ENCODE measurements at places on chromosomes 4 and X.

GRCh38 chr4:73317092-73317491 is 58.5 kb upstream of the ANKRD17 start:
- no peak for DNase-seq

DNA sequence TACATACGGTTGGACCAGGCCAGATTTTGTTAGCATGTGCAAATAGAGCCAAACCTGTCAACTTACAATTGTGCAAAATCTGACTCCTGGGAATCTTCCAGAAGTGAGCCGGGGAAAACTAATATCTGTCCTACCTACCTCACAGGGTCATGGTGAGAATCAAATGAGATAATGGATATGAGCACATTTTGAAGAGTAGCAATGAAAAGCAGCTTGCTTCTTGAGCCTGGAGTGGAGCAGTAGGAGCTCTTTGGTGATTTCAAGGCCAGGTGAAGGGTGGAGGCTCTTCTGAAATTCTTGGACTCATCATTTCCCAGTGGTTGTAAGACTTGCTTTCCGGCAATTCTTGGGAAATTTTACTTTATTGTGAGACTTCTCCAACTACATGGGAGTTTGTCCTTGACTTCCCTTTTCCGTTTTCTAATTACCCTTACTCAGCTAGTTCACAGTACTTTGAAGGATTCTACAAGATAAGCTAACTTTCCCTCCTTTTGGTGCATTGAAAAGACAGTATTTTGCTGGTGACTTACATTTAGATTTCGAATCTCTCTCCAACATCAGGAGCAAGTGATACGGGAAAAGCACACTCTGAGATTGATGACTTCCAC is 12.2 kb downstream of the PLAC1 start:
- no peak for DNase-seq

- DNase-seq = no peak
Observed at GRCh38 chr4:89482251-89482650, 174.7 kb upstream of the GPRIN3 start.

DNA sequence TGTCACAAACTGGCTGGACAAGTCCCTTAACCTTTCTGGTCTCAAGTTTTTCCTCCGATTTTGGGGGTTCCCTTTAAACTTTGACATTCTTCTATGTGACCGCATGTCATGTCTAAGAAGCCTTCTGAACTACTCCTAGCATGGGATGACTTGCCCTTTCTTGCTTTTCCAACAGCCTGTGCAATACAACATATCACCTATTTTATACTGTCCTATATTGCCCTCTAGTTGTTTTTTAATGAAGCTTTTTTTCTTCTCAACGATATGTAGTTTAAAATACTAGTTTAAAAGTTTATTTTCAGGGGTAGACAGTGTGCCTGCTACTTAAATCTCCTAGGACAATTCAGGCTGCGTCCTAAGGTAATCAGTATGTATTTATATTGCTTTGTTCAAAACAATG is 1.0 kb upstream of the IGBP1 start:
- DNase-seq = no peak

DNA sequence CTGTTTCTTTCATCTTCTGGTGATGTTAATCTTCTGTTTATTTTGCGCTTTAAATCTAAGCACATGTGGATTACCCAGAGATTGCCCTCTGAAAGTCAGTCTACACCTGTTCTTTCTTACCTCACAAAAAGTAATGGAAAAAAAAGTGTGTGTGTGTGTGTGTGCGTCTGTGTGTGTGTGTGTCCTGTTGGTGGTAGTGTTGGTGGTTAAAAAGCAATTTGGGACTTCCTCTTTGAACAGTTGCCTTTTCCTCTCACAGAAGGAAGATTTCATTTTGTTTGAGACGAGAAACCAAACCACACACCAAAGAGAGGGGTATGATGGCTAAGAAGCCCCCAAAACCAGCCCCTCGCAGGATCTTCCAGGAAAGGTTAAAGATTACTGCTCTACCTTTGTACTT is at the start of gene STAP1:
TSS of gene STAP1 (plus strand) at position 235 of the 400 bp plus-strand sequence. CDS start at position 318, 83 bp downstream.
- peak; percentile 62 for DNase-seq

GRCh38 chr4:53005149-53005546 is 143.0 kb downstream of the RASL11B start:
- no peak for DNase-seq

DNA sequence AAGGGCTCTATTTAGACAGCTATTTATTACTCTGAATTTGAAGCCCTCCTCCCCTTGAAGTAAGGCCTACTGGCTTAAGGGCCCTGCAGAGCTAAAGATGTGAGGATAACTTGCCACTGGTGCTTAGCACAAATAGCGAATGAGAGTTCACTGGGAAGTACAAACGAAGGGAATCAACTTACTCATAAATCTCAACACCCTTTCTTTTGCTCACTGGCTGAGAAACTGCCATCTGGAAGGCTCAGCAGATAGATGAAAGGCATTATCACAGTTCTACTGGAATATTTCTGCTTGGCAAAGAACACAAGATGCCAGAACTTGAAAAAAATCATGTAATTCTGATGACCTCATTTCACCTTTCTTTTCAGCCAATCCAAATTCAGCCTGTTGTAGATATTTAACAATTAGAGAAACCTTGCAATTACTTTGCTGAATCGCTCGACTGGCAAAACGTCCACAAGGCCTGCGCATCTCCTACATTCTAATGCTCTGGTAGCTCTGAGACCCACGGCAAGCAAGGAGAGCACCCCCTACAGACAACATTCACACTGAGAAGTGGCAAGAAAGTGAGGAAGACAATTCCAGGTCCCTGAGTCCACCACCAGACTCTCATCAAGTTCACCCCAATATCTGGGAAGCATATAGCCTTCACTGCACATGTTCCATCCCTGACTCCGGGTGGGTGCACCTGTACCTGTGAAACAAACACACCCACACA is 27.5 kb downstream of the TSPAN5 start:
- no peak for DNase-seq

DNA sequence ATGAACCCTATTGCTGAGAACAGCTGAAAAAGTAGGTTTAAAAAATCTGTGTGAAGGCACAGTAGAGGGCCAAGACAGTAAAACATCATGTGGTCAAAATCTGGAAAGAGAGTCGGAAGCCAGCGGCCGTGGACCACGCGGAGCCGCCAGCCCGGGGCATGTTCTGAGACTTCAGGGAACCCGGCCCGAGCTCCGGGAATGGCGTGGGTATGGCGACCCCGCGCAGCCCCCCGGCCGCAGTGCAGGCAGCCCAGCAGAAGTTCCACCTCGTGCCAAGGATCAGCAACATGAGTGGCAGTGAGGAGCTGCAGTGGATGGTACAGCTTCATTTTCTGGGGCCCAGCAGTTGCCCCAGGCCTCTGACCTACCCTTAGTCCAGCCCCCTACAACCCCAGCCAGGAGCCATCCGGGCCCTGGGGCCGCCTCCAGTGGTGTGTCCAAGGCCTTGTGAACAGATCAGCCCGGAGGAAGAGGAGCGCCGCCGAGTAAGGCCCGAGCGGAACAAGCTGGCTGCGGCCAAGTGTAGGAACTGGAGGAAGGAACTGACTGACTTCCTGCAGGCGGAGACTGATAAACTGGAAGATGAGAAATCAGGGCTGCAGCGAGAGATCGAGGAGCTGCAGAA is 94.2 kb downstream of the LARP1B start:
- no peak for DNase-seq

- DNase-seq = no peak
Observed at GRCh38 chrX:133994576-133994975, 9.2 kb upstream of the GPC3 start.

GRCh38 chrX:40952855-40953254 is 132.4 kb upstream of the USP9X start:
- no peak for DNase-seq

GRCh38 chr4:70721747-70722146 is at the start of gene RUFY3:
TSS of gene RUFY3 (plus strand) at chr4:70721964. CDS start at chr4:70722574, 610 bp downstream.
- no peak for DNase-seq

- DNase-seq = no peak
Observed at GRCh38 chr4:127084666-127085065, 548.1 kb upstream of the INTU start.

- DNase-seq = peak; percentile 60
Observed at GRCh38 chr4:48047421-48047844, 30.9 kb downstream of the NIPAL1 start.

GRCh38 chr4:41432881-41433280 is 105.1 kb upstream of the LIMCH1 start:
- no peak for DNase-seq

- no peak for DNase-seq
Observed at GRCh38 chrX:11557120-11557519, 108.6 kb downstream of the ARHGAP6 start.

DNA sequence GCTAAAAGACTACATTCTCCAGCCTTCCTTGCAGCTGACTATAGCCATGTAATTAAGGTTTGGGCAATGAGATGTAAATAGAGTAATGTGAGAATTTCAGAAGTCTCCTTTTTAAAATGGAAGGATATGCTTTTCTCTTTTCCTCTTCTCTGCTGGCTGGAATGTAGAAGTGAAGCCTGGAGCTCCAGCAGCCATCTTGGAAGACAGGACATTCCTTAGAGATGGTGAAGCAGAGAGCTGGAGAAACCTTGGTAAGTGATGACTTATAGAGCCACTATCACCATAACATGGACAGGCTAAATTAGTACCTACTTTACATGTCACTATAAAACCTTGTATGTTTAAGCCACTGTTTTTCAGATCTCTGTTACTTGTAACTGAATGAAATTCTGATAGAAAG is 48.0 kb downstream of the RASL11B start:
- no peak for DNase-seq

GRCh38 chrX:119145241-119145653 is 17.6 kb upstream of the KIAA1210 start:
- no peak for DNase-seq

DNA sequence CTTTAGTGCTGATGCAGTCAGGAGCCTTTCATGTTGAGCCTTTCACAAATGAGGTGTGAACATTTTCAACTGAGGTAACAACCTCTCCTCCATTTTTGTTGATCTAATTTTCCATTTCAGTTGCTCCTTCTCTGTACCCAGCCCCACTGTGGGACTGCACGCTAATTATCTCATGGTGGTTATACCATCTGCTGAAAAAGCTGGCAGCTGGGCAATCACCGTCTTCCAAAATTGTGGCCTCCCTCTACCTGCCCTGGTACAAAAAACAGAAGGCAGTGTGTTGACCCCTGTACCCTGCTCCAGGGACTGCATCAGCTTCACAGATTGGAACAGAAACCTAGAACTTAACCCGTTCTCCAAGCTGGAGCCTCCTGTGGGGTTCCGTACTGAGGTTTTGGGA is 72.4 kb upstream of the LONRF3 start:
- no peak for DNase-seq

DNA sequence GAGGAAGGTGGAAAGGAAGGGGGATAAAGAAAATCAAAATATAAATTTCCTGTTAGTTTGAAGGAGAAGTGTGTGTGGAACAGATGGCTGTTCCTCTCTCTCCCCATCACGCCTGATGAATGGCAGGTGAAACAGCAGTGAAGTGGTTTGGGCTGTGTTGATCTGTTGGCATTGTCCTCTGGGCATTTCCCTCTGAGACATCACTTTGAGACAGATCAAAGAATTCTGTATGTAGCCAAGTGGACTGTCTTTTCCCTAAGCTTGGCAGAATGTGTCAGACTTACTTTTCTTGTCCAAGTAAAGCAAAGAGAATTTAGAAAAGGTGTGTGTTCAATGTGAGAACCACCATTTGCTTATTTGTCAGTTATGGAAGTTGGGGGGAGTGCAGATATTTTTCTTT is 47.5 kb downstream of the SEPTIN11 start:
- no peak for DNase-seq

DNA sequence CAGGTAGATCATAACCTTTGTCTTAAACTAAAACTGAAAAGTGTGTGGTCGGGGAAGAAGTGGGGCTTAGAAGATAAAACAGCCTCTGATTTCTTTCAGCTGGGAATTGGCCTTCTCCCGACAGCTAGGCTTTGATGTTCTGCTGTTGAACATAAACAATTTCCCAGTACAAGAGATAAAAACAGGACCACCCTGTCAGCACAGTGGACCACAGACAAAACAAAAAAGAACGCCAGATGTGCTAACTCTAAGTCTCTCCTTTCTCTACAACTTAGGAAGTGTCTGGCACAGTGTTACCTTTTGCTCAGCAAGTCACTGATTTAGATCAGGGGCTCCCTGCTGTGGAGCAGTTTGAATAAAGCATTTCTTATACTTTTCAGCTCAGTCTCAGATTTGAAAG is 87.5 kb upstream of the UXT start:
- DNase-seq = no peak

DNA sequence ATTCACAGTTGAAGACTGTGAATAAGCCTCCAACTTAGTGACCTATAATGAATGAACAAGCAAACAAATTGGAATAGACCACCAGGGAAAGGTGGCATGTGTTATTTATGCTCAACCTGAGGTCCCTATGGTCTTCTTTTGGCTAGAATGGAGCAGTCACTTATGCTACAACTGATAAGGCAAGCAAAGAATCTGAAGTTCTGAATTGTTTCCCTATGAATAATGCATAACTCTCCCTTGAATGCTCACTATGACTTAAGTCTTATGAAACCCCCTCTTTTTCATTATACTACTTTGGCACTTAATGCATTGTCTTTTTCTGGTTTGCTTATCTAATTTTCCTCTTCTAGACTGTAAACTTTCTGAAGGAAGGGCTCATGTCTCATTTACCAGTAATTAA is 2.6 kb downstream of the GIMD1 start:
- DNase-seq = no peak

GRCh38 chrX:55007656-55008055 is 7.5 kb downstream of the APEX2 start:
- no peak for DNase-seq

GRCh38 chr4:97786306-97786920 is 356.9 kb downstream of the STPG2 start:
- no peak for DNase-seq

DNA sequence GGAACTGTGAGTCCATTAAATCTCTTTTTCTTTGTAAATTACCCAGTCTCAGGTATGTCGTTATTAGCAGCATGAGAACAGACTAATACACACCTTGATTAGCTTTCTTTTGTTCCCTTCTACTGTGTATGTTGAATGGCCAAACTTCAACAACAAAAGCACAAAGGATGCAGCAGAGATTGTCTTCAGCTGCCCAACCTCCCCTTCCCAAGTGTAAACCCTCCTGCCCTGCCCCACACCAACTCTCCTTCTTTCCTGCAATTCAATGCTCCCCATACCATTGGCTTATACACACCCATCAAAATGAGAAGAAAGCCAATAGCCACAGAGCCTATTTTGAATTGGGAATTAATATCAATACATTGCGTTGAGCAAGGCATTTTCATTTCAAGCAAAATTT is 27.8 kb downstream of the ANOS1 start:
- DNase-seq = no peak

DNA sequence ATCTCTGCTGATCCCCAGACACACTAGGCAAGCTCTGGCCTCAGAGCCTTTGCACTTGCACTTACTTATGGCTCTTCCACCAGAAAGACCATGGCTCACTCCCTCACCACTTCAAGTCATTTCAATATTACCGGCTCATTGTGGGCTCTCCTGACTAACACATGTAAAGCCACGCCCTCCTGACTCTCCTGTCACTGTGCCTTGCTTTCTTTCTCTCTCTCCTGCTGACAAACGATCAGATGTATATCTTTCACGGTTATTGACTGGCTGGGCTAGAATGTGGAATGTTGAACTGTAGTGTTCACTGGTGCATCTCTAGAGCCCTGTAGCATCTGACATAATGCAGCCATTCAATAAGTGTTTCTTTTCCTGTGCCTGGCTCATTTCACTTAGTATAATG is 425.1 kb downstream of the RAB28 start:
- no peak for DNase-seq

GRCh38 chr4:3573131-3573530 is 40.9 kb upstream of the LRPAP1 start:
- DNase-seq = no peak

GRCh38 chrX:40663880-40664630 is 16.7 kb upstream of the CXorf38 start:
- DNase-seq = no peak

Data from CD4-positive, alpha-beta T cell treated with Interleukin-1 beta for 1 hour (primary cell).